HTR-8/SVneo (cell line): ENCODE measurements at places on chromosomes 4 and X.

DNA sequence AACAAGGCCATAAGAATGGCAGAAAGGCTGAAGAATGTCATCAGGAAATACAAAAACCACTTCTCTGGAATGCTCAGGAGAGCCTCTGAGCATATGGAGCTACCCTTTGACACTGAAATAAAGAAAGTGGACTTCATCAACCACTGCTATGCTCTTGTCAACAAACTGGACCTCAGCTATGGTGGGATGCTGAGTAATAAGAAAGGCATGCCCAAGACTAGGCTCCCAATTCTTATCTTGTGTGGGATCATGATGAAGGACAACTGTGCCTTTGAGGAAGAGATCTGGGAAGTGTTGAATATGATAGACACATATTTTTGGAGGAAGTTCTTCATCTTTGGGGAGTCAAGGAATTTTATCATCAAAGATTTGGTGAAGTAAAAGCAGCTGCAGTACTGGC is 86.9 kb upstream of the MAGEB16 start:
- DNase-seq = no peak

GRCh38 chr4:105650190-105650589 is 58.3 kb downstream of the INTS12 start:
- DNase-seq = no peak

DNA sequence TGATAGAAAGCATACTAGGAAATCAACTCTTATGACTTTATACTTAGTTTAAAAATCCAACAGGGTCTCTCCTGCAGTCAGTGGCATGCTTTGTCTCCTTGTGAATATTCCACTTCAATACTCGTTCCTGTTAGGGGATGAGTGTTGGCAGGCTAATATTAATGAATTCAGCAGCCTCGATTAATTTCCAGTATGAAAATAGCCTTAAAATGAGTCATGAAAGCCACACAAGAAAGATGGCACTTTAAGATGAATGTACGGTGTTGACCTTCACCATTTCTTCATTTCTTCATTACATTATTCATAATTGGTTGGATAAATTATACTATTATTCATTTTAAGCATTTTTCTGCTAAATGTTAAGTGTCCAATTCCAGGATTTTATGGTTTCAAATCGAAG is 29.2 kb downstream of the GABRB1 start:
- DNase-seq = no peak

DNA sequence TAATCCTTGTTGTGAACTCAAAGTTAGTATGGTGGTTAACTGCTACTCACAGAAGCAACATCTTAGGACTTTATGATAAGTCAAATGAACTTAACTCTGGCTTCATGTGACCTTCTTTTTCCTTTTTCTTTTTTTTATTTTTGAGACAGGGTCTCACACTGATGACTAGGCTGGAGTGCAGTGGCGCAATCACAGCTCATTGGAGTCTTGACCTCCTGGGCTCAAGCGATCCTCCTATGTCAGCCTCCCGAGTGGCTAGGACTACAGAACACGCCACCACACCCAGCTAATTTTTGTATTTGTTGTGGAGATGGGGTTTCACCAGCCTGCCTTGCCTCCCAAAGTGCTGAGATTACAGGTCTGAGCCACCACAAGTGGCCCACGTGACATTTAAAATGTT is 22.4 kb downstream of the SEC31A start:
- no peak for DNase-seq

GRCh38 chr4:81605271-81605670 is 133.6 kb upstream of the RASGEF1B start:
- DNase-seq = no peak

- no peak for DNase-seq
These were observed 444.6 kb downstream of the IL15 start for GRCh38 chr4:142081025-142081424.

DNA sequence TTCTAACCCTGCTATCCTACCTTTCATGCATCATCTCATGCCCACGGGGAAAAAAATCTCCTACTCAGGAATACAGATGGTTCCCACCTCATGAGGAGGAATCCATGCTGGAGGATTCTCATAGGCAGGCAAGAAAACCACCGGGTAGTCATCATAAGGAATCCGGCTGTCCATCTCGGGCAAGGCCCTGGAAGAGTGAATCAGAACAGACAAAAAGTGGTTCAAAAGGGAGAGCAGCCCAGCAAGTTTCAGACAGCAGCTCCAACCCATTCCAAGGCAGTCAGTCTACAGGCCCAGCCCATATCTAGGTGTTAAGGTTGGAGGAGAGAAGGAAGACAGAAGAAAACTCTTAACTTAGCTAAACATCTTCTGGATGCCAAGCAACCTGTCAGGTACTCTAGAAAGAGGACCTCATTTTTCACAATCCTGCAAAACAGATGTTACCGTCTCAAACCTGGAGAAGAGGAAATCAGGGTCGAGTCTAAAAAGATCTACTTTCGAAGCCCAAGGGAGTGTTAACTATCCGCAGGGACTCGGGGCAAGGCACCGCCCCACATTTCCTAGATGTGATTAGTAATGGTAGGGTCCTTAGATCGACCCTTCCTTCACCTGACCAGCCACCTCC is 447 bp downstream of the PDZD11 start:
- DNase-seq = peak; percentile 10

GRCh38 chr4:123248085-123248659 is 148.4 kb upstream of the SPRY1 start:
- no peak for DNase-seq

- no peak for DNase-seq
These were observed 1.8 kb downstream of the TAPT1 start for GRCh38 chr4:16224264-16225166.

- DNase-seq = no peak
These were observed 144.1 kb downstream of the DIPK2B start for GRCh38 chrX:45056428-45057145.
